ENCODE measurements at places on chromosomes 2 and 18. TPM values are rescaled to one million over a fixed set of nuclear protein-coding genes. Genes with fewer than 3 reads are reported as not detected.

- DNase-seq: peak; percentile 63
These were observed 227.0 kb upstream of the SMAD7 start for GRCh38 chr18:49177812-49178211.

GRCh38 chr2:12176623-12177454, 430.4 kb downstream of the LPIN1 start:
- peak; percentile 49 for DNase-seq

DNA sequence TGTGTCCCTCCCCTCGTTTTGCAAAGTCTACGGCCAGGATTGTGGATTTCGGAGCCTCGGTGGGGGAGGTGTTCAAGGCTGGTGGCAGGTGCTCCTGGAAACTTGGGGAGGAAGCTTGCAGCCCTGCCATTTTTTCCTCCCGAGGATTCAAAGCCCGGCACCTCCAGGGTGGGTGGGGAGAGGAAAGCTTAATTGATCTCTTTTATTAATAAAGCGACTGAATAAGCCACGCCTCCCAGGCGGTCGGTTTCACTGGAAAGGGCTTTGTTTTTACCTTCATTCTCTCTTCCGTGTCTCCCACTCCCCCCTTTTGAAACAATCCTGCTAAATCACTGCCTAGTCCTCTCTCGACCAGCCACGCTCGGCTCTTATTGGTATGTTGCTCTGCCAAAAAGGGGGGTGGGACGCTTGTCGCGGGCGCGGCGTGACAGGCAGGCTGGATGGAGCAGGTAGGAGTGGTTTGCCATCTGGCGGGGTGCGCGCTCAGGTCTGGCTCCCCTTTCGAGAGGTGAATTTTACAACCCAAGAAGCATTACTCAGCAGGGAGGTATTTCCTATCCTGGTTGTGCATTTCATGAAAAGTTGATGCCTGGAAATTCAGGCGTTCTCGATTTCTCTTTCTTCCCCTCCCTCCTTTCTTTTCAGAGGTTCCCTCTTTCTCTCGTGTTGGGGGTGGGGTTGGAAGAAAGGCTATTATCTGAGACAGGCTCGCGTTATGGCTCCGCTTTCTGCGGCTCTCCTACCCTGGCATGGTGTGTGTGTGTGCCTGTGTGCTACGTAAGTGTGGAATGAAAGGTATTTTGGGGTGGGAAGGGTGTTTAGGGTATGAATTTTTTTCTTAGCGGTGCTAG, 1.4 kb downstream of the NEDD4L start:
- peak; percentile 78 for DNase-seq

GRCh38 chr2:11213090-11213638, 57.9 kb downstream of the SLC66A3 start:
- peak; percentile 64 for DNase-seq

DNA sequence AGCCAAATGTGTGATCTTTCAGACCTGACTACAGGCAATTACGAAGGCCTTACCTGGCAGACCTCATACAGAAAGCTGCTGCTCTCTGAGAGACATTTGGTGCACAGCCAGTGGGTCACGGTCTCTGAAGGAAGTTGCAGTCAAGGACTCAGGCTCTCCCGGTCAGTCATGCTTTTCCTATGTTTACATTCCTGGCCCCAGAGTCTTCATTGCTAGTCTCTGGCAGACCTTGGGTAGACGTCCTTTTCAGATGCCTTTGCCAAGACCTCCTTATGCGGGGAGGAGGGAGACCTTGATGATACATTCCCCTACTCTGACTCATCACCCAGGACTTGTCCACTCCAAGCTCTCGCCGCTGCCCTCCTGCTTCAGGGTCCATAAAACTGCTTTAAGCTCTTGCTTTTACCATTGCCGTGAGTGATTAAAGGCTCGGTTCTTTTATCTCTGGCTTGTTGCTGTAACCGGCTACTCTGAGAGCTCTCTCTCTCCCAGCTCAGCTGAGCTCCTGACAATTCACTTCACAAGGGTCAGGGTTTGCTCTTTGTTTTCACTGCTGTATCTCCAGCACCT, 62.0 kb upstream of the SLC35F5 start:
- DNase-seq: peak; percentile 84

DNA sequence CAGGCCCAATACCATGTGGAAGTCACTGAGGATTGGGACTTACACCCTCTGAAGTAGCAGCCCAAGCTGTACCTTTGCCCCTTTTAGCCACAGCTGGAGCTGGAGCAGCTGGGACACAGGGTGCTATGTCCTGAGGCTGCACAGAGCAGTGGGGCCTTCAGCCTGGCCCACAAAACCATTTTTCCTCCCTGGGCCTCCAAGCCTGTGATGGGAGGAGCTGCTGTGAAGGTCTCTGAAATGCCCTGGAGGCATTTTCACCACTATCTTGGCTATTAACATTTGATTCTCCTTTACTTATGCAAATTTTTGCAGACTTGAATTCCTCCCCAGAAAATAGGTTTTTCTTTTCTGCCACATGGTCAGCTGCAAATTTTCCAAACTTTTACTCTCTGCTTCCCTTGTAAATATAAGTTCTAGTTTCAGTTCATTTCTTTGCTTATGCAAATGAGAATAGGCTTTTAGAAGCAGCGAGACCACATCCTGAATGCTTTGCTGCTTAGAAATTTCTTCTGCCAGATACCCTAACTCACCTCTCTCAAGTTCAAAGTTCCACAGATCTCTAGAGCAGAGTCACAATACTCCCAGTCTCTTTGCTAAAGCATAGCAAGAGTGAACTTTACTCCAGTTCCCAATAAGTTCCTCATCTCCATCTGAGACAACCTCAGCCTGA, 213.8 kb upstream of the MGAT5 start:
- DNase-seq: no peak

GRCh38 chr2:126749537-126749936, 93.6 kb downstream of the GYPC start:
- DNase-seq: no peak

DES gene
- 0.33 TPM for total RNA-seq

CFAP221 gene
- not detected for total RNA-seq

HES6 gene
- total RNA-seq: 1.2 TPM

ANKRD30BL gene
- total RNA-seq: not detected

GAD1 gene
- total RNA-seq: 3.0 TPM

GREB1L gene
- total RNA-seq: 1.7 TPM
